SK-N-DZ (cell line): ENCODE measurements at places on chromosomes 4 and X.

DNA sequence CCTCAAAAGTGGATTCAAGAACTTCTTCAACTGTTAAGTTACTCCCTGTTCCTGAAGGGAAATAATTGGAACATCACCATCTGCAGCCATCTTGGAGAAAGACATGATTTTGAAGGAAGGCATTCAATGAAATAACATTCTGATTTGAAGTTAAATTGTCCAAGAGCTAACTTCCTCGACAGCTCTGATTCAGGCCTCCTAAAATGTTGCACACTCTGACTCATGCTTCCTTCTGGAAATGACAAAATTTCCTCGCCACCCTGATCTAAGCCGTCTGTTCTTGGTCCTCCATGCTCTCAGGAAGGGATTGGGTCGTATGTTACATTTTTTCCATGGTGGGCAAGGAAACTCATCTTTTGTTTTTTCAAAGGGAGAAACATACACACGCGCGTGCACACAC, 496.9 kb upstream of the DIPK2B start:
- no peak for DNase-seq

GRCh38 chr4:182385897-182386296, 142.7 kb downstream of the TENM3 start:
- DNase-seq, result no peak

DNA sequence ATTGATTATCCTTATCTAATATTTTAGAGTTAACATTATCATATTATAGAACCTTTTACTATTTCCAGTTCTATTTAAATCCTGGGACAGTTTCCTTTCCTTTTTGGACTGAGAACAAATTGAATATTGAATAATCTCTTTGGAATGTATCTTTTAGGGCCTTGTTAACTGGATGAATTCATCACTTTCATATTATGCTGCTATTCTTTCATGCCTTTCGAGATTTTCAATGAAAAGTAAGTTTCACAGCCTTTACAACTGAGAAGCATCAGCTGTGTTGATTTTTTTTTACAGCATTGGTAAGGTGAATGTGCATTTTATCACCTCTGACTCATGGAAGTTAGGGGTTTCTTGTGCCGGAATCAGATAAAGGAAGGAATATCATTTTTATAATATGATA, 39.6 kb downstream of the PDLIM5 start:
- no peak for DNase-seq

GRCh38 chrX:4572691-4573090, 859.2 kb upstream of the PRKX start:
- no peak for DNase-seq

- no peak for DNase-seq
Measured at GRCh38 chr4:53119680-53120079, 246.2 kb downstream of the SCFD2 start.

DNA sequence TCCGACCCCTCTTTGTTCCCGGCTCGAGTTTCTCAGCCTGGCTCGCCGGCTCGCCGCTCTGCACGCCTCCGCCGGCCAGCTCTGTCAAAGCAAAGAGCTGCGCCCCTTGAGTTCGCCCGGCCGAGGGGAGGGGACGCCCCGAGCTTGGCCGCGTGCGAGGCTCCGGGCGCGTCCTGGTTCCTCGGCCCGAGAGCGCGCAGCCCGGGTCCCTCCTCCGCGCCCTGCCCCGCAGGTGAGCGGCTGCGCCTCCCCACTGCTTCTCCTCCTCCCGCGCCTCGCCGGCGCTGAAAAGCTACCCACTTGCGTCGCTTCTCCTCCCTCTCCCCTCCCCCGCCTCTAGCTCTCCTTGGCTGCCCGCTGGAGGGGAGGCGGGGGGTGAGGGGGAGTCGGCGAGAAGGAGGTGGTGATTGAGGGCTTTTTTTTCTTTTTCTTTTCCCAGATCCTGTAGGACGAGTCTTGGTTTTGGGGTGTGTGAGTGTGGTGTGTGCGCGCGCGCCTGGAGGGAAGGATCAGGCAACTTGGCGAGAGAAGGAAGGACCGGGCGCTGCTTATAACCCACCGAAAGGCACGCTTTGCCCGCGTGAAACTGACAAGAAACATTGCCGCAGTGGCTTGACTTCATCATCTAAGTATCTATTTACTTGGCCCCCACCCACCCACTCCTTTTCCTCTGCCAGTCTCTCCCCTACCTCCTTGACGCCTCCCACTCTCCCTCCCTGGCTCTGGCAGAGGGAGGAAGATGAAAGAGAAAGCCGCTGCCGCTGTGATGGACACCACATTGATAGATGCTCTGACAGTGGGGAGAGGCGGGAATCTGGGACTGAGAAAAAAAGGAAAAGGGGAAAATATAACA, at the start of gene LEF1:
TSS of gene LEF1 (minus strand) at position 262 of the 853 bp plus-strand sequence. CDS start 1,165 bp downstream, outside the sequence.
- DNase-seq, result peak; percentile 67

- DNase-seq, result no peak
Measured at GRCh38 chr4:99356992-99357391, 4.4 kb upstream of the ADH1C start.

- DNase-seq, result no peak
Measured at GRCh38 chrX:129818123-129818522, 25.6 kb downstream of the ZDHHC9 start.

DNA sequence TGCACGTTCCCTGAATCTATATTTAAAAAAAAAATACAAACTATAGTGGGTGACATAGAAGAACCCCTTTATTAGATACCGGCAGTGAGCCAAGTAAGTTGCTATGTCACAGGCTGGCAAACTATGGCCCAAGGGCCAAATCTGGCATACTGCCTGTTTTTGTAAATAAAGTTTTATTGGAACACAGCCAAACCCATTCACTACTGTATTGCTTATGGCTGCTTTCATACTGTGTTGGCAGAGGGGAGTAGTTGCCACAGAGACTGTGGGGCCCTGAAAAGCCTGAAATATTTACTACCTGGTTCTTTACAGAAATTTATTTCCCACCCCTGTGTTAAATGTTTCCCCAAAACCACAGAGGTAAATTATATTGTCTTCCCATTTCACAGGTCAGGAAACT, 71.2 kb upstream of the EGFL6 start:
- DNase-seq, result no peak

DNA sequence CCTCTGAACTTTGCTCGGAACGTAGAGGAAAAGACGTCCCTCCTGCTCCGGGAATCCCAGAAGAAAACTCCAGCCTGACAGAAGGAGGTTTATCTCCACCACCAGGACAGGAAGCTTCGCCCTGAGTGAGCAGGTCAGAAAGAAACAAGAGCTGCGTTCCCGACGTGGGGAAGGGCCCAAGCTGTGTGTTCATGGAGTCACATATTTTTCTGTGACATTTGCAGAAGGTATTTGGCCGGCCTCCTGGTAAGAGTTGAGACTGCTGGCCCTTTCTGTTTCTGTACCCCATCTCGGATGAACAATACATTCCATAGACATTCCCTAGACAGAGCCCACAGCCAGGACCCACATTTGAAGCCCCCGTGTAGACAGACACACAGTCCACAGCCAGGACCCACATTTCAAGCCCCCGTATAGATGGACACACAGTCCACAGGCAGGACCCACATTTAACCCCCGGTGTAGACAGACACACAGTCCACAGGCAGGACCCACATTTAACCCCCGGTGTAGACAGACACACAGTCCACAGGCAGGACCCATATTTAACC, 230.8 kb downstream of the SHOX start:
- no peak for DNase-seq

GRCh38 chr4:87035881-87036509, 101.2 kb downstream of the AFF1 start:
- no peak for DNase-seq

DNA sequence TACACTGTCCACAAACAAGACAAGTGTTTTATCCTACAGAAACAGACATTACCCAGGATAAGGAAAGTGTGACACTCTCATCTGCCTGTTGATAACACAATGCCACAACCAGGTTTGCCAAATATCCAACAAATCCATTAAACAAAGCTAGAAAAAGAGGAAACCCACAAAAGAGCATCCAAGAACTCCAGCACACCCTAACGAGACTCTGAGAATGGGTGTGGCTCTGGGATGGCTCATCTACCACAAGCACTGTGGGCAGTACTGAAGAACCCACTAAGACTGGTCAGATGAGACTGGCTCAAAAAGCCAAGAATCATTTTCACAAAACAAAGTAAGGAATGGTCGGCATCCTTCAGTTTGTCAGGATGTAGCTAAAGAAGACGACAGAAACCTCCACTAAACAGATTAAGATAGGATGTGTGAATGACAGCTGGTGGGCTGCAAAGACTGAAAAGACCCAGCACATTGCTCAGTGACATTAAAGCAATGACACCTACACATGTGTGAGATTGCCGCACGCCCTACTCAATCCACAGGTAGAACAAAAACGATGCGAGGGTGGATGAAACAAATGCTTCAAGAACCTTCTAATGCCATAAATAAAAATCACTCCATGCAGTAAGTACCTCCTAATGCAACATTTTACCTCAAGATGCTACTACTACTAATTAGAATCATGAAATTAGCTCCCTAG, 14.7 kb downstream of the ATP8A1 start:
- DNase-seq, result no peak

DNA sequence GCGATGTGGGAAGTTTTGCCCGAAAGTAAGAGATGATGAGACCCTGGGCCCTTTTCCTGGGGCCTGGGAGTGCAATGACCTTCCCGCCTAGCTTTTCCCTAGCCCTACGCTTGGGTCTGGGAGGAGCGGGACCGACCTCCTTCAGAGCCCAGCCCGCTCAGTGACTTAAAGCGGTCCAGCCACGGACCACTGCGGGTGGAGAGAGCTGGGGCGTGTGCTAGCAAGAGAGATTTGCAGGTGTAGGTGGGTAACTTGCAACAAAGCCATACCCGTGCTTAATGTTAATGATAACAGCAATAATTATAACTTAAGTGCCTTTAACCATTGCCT, 503 bp upstream of the PDE5A start:
- no peak for DNase-seq

DNA sequence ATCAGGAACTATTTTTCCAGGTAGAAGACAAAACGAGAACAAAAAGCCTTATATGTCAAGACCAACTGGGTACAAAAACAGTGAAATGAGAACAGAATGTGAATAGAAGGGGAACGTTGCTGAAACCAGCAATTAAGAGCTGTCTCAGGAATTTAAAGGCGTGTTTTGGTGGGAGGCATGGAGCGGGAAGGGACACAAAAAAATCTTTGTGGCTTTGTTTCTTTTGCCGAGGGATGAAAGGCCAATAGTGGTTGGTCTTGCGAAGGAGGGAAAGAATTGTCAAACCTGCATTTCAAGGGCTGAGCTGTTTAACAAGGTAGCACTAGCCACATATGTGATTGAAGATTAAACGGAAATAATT, 103.8 kb downstream of the USP46 start:
- DNase-seq, result no peak

DNA sequence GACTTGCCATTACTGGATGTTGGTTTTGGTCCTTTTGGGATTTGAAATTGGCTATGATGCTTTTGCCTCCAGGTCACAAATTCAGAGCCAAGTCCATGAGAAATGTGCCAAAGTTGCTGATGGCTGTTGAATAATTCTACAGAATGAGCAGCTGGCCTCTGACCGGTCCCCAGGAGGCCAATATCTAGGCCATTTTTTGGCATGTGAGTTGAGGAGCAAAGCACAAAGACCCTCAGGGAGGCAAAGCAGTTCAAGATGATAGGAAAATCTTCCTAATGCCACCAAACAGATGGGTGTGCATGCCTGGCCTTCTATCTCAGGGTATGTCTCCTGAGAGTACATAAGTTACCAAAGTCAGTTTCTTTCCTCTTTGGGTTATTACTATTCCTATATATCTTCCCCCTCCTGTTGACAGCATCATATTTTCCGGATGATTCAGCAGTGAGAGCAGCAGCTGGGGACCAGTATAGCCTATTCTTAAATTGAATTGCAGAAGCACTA, 44.4 kb downstream of the SEL1L3 start:
- DNase-seq, result no peak

- peak; percentile 51 for DNase-seq
Measured at GRCh38 chr4:173013232-173013930, 155.2 kb upstream of the GALNT7 start.

DNA sequence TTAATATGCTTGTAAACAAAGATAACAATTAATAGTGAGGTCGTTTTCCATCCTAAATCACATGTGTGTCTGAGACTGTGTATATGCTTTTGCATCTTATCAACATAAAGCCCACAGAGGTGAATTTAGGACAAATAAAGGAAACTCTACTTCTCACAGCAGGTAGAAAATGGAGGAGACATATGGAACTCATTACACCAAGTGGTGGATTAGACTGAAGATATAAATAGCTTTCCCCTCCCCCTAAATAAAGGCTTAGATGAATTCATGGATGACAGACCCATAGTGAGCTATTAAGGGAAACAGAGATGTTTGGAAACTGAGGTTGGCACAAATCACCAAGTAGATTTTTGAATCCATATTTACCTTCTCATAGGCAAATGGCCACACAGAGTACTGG, 79.7 kb downstream of the GRIA3 start:
- DNase-seq, result no peak

DNA sequence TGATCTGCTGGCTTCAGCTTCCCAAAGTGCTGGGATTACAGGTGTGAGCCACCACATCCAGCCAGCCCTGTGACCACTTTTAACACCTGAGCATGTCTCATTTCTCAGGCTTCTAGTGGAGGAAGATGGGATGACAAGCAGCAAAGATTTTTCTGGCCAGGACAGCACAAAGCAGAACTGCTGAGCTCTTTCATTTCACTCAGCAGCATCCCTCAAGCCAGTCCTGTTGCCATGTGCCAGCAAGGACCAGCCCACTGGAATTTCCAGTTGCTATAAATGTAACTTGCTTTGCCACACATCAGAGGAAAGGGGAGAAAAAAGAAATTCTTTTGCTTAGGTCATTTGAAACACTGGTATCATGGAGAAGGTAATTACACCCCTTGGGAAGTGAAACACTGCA, 75.9 kb downstream of the SLC9A7 start:
- DNase-seq, result no peak

DNA sequence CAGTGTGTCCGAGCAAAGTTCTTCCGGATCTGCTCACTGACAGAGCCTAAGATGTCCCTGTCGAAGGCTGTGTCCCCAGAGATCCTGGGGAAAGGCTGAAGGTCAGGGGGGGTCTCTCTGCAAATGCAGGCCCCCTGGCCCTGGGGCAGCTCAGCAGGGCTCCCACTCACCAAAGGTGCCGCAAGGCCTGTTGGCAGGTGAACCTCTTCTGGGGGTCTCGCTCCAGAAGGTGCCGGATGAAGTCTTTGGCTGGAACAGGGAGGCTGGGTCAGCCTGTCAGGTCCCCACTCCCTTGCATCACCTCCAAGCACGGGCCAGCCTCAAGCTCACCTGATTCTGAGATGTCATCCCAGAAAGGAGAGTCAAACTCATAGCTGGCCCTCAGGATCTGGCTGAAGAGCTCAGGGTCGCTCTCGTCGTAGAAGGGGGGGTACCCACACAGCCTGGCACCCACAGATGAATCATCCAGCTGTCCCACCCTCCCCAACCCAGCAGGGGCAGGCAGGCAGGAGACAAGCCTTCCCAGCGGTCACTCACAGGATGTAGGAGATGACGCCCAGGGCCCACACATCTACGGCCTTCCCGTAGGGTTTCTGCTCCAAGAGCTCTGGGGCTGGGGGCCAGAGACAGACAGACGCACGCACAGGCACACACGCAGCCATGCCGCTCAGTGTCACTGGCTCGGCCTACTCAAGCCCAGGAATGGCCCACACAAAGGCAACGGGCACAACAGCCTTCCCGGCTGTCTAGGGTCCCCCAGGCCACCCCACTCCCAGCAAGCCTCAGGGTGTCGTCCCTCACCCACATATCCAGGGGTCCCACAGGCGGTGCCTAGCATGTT, 2.6 kb downstream of the PNCK start:
- DNase-seq, result no peak
